ENCODE measurements at places on chromosomes 1 and 21.

GRCh38 chr21:45364468-45365185 lies 40.3 kb upstream of the COL18A1 start:
- DNase-seq, result no peak

DNA sequence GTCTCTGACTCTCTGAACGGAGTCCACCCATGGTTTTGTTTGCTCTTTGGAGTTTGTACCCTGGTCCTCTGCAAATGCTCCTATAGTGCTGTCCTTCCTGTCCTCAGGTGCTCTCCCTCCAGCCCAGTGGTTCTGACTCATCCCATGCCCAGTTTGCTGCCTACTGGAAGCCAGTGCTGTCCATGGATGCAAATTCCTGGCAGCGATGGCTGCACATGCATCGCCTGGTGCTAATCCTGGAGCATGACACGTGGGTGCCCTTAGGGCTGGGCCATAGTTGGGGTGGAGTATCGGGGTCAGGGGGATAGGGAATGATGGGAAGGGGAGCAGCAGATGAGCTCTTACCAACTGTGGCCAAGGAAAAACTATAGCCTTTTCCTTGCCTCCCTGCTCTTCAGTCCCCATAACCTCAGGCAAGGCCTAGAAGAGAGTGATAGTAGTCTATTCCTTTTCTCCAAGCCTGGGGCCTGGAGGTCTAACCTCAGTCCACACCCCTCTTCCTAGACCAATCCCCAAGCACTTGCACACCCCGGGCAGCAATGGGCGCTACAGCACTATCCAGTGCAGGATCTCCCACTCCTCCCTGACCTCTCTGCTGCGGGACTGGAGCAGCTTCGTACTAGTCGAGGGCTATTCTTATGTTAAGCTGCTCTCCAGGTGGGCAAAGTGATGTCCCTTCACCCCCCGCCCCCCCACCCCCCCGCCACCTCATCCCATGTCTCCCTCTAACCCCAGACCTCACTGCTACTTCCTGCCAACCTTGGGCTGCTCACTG lies 31.6 kb downstream of the HYI start:
- no peak for DNase-seq

DNA sequence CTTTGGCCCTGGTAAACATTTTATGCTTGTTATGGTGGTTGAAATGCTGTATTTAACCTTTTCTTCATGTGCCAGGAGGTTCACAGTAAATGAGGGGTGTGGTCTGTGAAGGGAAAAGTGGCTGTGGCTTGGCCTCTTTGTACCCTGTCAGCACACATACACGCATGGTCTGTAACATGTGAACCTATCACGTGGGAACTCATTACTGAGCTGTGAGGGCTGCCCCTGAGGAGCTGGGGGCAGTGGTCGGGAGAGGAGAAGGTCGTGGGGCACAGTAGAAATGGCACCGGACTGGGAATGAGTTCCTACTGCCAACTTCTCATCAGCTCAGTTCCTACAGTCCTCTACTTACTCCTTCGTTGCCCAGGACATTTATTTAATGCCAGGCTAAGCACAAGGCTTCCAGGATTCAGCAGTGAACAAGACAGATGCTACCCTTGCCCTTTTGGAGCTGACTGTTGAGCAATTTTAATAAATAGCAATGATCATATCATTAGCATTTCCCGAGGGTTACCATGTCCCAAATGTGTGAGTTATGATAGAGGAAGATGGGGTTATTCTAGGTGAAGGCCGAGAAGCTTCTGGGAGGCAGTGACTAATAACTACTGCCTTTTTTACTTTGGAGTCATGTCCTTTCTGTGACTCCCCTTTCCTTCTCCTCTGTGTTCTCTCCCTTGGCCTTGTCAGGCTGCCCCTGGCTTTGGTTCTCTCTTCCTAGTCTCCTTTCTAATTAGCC lies 38.8 kb downstream of the DDR2 start:
- DNase-seq, result no peak

DNA sequence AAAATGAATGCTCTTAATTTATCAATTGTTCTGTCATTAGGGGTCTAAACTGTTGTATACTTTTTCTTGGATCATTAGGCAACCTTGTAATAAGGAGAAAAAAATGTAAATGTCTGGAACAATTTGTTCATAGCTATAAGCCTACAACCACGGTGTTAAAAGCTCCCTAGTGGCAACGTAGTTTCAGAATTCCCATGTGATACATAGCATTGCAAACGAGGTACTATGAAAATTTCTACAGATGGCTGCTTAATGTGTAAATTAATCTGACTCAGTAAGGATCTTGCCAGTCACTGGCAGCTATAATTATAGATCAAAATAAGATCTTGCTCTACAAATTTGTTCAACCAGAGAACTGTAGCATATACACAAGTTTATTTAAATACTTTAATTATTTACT lies 304.1 kb upstream of the ADGRL4 start:
- DNase-seq, result no peak

- DNase-seq, result no peak
These were observed 1.6 kb upstream of the PTPN7 start for GRCh38 chr1:202162047-202162417.

- DNase-seq, result no peak
These were observed 46.1 kb downstream of the RNF2 start for GRCh38 chr1:185091480-185091879.

- no peak for DNase-seq
These were observed 206.4 kb upstream of the FOXD3 start for GRCh38 chr1:63116016-63116415.

DNA sequence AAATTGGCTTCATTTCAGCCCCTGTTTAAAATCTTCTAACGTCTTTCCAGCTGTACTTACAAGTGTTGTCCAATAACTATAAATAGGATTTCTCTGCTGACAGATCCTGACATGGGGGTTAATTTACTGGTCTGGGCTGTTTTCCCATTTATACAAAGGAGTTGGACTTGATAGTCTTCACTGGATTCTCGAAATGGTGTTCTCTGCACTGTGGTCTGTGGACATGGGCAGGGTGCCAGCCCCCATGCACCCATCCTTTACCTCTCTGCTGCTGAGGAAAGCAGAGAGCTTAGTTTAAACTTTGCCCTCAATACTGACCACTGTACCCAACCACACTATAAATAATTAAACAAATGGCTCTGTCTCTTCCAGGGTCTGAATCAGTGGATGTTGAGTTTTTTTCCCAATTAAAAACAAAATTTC lies 5.2 kb downstream of the DIO1 start:
- no peak for DNase-seq

GRCh38 chr21:46124083-46124925 lies 26.4 kb downstream of the COL6A2 start:
- DNase-seq, result no peak

- no peak for DNase-seq
These were observed 28.7 kb downstream of the NSL1 start for GRCh38 chr1:212762839-212763238.

DNA sequence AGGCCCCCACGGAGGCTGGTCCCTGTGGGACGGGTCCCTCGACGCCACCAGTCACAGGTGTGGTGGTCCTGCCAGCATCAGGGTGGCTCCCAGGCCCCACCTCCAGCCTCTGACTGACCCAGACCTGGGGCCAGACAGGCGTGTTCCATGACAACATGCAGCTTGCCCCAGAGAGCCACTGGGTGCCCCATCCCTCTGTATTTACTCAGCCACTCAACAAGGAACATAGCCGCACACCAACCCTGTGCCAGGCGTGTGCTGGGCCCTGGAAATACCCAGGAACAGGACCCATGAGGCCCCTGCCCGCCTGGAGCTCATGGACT lies 65.4 kb downstream of the MATN1 start:
- DNase-seq, result no peak

DNA sequence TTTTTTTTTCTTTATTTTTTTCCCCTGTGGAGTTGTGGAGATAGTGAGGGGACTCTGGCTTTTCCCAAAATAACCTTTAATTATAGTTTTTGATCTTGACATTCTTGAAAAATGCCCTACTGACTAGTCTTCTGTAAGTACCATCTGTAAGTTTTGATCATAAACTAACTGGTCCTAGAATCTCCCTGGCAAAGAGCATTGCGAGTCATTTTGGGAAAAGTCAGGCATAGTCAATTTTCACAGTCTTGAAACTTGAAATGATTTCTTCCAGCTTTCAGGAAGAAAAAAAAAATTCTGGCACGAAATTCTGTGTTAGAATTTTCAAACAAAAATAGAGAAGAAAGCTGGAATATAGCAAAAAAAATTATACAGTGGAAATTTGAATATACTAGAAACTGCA lies 181.2 kb upstream of the SNX7 start:
- DNase-seq, result no peak

GRCh38 chr21:45574691-45575090 lies 32.5 kb upstream of the SLC19A1 start:
- no peak for DNase-seq

- DNase-seq, result no peak
These were observed 246.6 kb upstream of the CHRM3 start for GRCh38 chr1:239139801-239140200.

- DNase-seq, result no peak
These were observed 90.2 kb upstream of the SGIP1 start for GRCh38 chr1:66443793-66444192.

DNA sequence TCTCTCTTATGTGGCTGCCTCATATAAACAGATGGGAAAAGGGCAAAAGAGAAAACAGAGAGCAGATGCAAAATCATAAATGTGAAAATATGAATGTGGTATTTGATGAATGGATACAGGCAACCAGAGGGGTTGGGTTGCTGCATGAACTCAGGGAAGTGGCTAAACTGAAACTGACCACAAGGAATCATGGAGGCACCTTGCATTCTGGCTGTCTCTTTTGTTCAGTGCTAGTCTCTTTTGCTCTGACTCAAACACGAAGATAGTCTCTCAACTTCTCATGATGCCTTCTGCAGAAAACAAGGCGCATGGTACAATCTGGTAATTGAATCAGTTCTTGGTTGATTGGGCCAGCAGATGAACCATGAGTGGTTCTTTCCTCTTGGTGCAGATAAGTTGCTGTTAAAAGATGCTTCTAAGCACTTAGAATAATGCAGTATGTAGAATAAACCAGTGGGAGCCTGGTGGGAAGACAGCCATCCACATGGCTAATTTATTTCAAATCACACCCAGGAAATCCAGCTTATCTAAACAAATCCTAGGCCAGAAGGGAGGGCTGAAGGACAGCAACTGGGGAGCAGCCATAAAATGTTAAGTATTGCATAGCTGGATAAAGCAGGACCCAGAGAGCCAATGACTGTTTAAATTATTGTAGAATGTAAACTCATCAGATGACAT lies 64.2 kb downstream of the HLX start:
- DNase-seq, result no peak

DNA sequence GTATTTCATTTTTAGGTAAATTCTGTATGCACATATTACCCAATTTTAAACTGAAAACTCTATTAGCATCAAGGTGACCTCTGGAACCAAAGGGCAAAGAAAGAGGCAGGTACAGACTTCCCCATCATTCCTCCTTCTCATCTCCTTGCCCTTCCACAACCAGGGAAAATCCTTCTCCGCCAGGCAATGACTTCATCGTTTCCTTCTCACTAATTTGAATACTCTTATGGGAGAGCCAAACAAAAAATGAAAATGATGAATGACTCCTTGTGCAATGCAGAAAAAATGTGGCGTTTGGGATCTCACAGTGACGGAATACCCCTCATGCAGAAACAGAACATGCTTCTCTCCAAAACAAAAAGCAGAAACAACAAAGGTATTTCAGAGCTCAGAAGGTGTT lies 83.7 kb downstream of the HLCS start:
- no peak for DNase-seq

DNA sequence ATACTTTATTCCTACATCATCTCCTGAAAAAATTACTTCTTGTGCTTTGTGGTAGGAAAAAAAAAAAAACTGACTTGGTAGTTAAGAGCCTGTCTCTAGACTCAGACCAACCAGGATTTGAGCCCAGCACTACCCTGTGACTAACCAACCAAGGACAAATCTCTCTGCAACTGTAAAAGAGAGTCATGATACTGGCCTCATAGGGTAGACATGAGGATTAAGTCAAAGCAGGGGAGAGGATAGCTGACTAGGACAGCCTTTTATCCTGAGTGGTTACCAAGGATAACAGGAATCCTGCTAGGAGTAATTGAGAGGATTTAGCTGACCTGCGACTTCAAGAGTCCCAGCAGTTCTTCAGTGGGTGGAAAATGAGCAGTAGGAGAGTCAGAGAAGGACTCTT lies 112.8 kb downstream of the C1orf21 start:
- no peak for DNase-seq

- no peak for DNase-seq
These were observed 49.8 kb upstream of the RCC1 start for GRCh38 chr1:28456078-28456477.

GRCh38 chr21:34510148-34511142 lies 1.6 kb downstream of the KCNE1 start:
- peak; percentile 36 for DNase-seq

GRCh38 chr1:222107267-222107666 lies 365.4 kb upstream of the DUSP10 start:
- DNase-seq, result no peak

- no peak for DNase-seq
These were observed 35.6 kb downstream of the NTPCR start for GRCh38 chr1:232985882-232986526.

DNA sequence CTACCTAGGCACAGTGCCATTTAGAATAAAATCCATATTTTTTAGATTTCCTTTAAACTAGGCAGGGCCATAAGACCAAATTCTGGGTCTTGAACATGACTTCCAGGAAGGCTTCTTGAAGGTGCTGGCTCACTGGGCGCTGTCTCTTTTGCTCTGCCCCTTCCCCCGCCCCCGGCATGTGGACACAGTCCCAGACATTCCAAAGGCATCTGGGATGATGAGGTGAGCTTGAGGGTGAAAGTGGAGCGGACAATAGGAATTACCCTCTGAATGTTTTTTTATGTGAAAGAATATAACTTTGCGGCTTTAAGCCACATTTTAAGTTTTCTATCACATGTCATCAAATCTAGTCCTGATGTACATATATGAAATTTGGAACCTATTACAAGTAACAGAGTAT lies 29.4 kb downstream of the RWDD3 start:
- DNase-seq, result no peak

GRCh38 chr21:33384841-33385331 lies 18.3 kb upstream of the IFNGR2 start:
- DNase-seq, result no peak

DNA sequence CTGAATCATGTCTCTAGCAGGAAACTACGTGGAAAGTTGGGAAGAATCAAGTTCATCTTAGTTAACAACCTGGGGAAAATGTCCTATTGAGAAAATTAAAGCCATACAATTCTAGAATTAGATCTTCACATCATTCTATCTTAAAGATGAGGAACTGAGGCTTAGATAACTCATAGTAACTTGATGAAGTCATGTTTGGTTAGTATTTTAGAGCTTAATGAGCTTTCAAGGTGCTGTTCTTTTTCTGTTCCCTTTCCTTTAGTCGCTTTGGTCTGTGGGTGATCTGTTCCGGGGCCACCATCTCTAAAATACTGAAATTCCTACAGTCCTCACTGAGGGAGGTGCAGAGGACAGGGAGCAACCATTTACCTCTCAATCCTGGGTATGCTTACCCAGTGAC lies 4.3 kb upstream of the GLUL start:
- DNase-seq, result no peak

DNA sequence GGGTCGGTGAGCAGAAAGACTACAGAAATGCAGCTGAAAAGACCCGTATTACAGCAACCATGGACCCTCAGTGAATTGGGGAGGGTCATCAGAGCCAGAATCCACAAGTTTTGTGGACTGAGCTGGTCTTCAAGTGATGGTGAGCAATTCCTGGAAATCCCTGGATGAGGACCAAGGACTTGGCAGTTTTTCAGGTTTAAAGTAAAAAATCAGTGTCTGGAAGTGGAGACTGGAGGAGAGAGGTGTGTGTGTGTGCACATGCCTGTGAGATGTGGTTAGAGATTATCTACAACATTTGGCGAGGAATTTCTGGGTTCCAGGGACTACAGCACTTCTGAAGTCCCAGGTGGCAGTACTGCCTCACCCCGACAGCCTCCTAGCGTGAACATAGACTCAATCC lies 56.4 kb downstream of the KIRREL1 start:
- DNase-seq, result no peak

- no peak for DNase-seq
These were observed 3.2 kb downstream of the EDARADD start for GRCh38 chr1:236397173-236397759.

Measured in stimulated activated CD4-positive, alpha-beta T cell treated with anti-CD3 and anti-CD28 coated beads, Interleukin-1b, Interleukin-23, amount 100 ng/mL, for 1 hour (primary cell).